Esophagus mucosa (tissue), 1 donor: ENCODE measurements at places on chromosomes 13 and 19.

DNA sequence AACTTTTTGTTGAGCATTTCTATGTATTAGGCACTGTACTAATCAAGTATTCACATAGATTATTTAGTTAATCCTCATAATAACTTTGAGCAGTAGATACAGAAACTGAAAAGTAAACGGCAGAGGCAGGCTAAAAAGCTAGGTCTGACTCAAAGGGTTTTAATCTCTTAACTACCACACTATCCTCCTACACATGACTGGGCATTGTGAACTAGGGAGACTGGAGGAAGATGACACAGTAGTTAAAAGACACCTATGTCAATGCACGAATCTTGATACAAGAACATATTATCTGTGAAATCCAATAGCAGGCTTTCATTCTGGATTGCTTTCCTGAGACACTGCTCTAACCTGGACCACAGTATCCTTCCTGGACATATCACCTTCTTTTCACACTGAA is 36.3 kb downstream of the MICU2 start:
- peak; percentile 53 for ATAC-seq

- ATAC-seq, result peak; percentile 28
Observed at GRCh38 chr13:73061876-73062275, 3.1 kb downstream of the KLF5 start.

GRCh38 chr19:6970021-6970420 is 51.2 kb downstream of the MBD3L2B start:
- ATAC-seq, result no peak

- no peak for ATAC-seq
Observed at GRCh38 chr13:98525456-98526181, 51.3 kb downstream of the STK24 start.

DNA sequence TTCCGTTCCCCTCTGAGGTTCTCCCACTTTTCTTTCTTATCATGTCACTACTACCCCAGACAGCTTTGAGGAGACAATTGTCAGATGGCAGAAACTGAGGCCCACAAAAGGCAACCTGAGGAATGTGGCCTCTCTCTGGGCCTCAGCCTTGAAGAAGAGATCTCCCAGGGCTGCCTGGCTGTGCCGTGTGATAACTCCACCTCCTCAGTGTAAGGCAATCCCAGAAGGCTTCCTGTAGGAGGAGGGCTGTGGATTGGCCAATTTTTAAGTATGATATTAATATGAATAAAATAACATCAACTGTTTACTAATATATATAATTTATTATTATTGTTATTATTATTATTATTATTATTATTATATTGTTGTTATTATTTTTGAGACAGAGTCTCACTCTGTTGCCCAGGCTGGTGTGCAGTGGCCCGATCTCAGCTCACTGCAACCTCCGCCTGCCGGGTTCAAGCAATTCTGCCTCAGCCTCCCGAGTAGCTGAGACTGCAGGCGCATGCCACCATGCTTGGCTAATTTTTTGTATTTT is 4.5 kb upstream of the DUS3L start:
- ATAC-seq, result no peak

GRCh38 chr19:17035842-17036424 is 9.3 kb upstream of the CPAMD8 start:
- ATAC-seq, result peak; percentile 32

GRCh38 chr13:43561081-43561480 is 225.7 kb downstream of the ENOX1 start:
- ATAC-seq, result no peak
